ENCODE measurements at places on chromosomes 2 and 18.
A peak's percentile ranks its signal among the peaks of the same experiment; 100 is the strongest.

GRCh38 chr2:219459460-219460311 lies 25.0 kb downstream of the SPEG start:
- ATAC-seq, result peak; percentile 22

GRCh38 chr2:30188292-30188691 lies 41.5 kb downstream of the YPEL5 start:
- no peak for ATAC-seq

GRCh38 chr2:109143214-109144187 lies 14.5 kb downstream of the SH3RF3 start:
- peak; percentile 43 for ATAC-seq

DNA sequence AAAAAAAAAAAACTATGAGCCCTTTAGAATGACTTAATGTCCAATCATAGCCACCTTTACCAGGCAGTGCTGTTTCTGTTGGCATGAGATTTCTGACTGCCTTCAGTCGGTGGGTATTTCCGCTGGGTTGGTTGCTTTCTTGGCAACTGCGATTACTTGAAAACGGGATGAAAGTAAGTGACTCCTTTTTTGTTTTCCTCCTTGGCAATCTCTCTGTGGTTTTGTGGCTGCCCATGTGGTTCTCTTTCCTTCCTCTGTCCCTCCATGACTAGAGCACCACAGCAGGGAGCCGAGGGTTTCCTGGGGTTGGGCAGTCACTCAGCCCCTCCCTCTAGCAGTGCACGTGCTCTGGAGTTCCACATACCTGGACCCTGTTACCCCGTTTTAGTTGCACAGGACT lies 112.1 kb downstream of the KLHL29 start:
- no peak for ATAC-seq

GRCh38 chr2:217863883-217864282 lies 138.9 kb downstream of the TNS1 start:
- no peak for ATAC-seq

GRCh38 chr2:66733364-66733999 lies 298.6 kb downstream of the MEIS1 start:
- ATAC-seq, result no peak
